Stimulated activated CD8-positive, alpha-beta memory T cell treated with anti-CD3 and anti-CD28 coated beads, Interleukin-4, amount 100 ng/mL, for 1 hour (primary cell): ENCODE measurements at places on chromosomes 4 and X.

GRCh38 chr4:173879509-173879908 is 349.5 kb upstream of the HAND2 start:
- no peak for DNase-seq

- no peak for DNase-seq
Measured at GRCh38 chr4:69816236-69816635, 43.7 kb downstream of the SULT1E1 start.

GRCh38 chr4:40749717-40750460 is at the start of gene NSUN7:
Gene NSUN7, plus strand, starts transcription at chr4:40749955. Its CDS starts 739 bp downstream, at chr4:40750694.
- no peak for DNase-seq

GRCh38 chr4:120318196-120318846 is 251.7 kb upstream of the MAD2L1 start:
- DNase-seq: no peak

- DNase-seq: no peak
Measured at GRCh38 chrX:39456894-39457604, 640.7 kb downstream of the BCOR start.

DNA sequence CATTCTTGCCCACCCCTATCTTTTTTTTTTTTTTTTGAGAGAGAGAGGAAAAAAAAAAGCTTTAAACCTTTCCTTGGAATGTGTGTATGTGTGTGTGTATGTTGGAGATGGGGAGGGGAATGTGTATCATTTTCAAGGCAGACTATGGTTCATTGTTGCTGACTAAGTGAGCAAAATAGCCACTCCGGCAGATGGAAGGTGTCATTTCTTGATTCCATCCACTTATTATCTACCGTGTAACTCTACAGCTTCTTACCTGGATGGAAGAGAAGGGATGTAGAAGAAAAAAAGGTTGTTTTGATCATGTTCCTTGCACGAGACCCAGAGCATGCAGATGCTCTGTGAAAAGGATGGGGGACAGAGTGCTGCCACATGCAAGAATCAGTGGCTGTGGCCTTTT is 5.9 kb upstream of the GK2 start:
- no peak for DNase-seq

GRCh38 chr4:114606245-114606644 is 7.6 kb downstream of the UGT8 start:
- no peak for DNase-seq

- DNase-seq: no peak
Measured at GRCh38 chrX:36543499-36543898, 464.7 kb upstream of the FAM47C start.

GRCh38 chr4:150010525-150011126 is 67.6 kb upstream of the DCLK2 start:
- DNase-seq: no peak
